Stimulated activated CD4-positive, alpha-beta T cell treated with anti-CD3 and anti-CD28 coated beads, Interleukin-1b, Interleukin-23, amount 100 ng/mL, for 1 hour (primary cell): ENCODE measurements at places on chromosomes 3 and 15.

- DNase-seq = no peak
Observed at GRCh38 chr3:141044695-141045641, 6.2 kb upstream of the SPSB4 start.

DNA sequence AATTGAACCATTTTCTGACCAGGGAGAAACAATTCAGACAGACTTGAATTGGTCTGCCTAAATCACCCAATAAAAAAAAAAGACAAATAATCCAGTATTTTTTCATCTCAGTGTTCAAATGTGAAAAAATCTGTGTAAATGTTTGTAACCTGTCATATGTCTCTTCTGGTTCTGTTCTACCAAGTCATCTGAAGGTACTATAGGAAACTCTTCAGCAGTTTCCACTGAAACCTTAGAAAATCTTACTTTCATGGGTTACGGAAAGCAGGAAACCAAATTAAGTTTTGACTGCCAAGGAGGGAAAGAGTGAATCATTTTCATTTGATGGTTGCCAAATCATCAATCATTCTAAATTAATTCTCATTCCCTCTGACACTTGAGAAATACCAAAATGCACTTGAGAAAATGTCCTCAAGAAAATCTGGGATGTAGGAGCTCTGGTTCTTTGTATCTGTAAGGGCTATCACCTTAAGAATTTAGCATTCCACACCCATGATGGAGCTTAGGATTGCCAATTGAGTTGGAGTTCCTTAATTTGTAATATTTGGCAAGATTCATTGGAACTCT lies 278.2 kb upstream of the KCNH8 start:
- DNase-seq = no peak

- no peak for DNase-seq
Observed at GRCh38 chr15:58083526-58083925, 18.0 kb upstream of the ALDH1A2 start.

DNA sequence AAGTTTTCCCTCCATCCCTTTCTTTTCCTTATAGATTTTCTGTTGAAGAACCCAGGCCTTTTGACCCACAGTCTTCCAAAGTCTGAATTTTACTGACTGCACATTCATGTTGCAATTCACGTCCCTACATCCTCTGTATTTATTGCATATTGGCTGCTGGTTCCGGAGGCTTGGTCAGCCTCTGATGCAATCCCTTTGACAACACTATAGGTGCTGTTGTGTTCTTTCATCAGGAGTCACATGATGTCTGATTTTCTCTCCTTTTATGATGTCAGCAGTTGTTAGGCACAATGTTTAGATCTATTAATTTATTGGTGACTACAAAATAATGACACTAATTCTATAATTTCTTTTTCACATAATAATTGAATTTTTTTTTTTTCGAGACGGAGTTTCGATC lies 8.7 kb downstream of the CYP1A1 start:
- DNase-seq = no peak

GRCh38 chr3:4741404-4742307 lies 237.6 kb upstream of the BHLHE40 start:
- DNase-seq = no peak

DNA sequence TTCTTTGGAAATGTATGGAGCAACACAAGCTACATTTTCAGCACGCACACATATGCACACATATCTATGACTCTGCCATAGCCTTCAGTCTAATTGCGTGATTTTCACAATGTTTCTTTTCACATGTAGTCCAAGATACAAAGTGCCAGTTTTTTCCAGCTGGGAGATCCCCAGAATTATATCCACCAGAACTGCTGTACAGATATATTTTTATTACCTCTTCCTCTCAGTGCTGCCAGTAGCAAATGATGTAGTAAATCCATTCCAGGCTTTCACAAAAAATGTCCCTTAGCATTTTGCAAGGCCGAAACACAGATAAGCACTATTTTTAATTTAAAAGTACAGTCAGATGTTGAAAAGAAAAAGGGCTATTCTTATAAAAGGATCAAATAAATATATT lies 719.8 kb upstream of the SEMA6D start:
- no peak for DNase-seq
